ACHN (cell line): ENCODE measurements at places on chromosomes 7 and 10.

- no peak for DNase-seq
These were observed 33.3 kb downstream of the UBE2H start for GRCh38 chr7:129919492-129919891.

- DNase-seq: no peak
These were observed 143.6 kb downstream of the CDK14 start for GRCh38 chr7:90739716-90740115.

DNA sequence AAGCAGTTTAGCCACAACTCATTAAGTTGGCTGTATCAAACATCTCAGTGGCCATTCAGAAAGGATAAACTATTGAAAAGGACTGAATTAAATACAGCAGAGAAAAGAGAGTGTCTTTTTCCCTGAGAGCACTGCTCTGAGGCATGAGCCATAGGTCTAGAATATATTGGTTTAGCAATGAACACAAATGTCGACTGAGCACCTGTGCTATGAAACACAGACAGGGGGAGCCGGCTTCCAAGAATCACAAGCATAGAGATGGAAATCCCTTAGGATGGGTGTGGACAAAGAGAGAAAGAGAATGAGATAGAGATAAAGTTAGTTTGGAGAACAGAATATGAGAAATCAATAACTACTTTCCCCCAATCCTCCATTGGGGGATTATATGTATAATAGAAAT is 54.8 kb downstream of the DGKI start:
- no peak for DNase-seq

DNA sequence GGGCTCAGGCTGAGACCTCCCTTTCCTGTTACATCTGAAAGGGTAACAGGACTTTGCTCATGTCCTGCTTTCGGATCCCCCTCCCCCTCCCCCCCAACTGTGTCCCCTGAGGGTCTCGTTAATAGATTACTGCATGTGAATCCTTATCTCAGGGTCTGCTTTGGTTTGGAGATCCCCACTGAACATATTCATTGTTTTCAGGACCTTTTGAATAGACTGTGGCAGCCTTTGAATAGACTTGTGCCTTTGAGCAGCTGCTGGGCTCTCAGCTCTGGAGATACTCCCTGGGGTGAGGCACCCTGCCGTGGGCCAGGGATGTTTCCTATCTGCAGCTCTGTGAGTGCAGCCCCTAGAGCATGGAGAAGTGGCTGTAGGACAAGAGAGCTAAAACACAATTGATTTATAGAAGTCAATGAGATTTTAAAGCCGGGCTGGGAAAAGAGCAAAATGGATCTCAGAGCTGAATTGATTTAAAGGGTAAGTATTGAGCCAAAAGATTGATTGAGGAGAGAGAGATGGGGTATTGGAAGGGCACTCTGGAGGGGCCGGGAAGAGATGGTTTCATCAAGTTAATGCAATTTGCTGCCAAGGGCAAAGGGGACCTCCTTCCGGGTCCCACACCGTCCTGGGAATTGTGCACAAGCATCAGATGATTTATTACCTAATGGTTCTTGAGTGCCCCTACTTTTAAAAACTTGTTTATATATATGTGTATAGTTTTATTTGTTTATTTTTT is 9.9 kb downstream of the ARHGAP22 start:
- DNase-seq: no peak
